Stimulated activated CD4-positive, alpha-beta T cell treated with anti-CD3 and anti-CD28 coated beads, Interleukin-15, amount 100 ng/mL, for 48 hours (primary cell): ENCODE measurements at places on chromosomes 7 and 10.

- no peak for DNase-seq
Measured at GRCh38 chr7:15175152-15175551, 272.6 kb upstream of the DGKB start.

DNA sequence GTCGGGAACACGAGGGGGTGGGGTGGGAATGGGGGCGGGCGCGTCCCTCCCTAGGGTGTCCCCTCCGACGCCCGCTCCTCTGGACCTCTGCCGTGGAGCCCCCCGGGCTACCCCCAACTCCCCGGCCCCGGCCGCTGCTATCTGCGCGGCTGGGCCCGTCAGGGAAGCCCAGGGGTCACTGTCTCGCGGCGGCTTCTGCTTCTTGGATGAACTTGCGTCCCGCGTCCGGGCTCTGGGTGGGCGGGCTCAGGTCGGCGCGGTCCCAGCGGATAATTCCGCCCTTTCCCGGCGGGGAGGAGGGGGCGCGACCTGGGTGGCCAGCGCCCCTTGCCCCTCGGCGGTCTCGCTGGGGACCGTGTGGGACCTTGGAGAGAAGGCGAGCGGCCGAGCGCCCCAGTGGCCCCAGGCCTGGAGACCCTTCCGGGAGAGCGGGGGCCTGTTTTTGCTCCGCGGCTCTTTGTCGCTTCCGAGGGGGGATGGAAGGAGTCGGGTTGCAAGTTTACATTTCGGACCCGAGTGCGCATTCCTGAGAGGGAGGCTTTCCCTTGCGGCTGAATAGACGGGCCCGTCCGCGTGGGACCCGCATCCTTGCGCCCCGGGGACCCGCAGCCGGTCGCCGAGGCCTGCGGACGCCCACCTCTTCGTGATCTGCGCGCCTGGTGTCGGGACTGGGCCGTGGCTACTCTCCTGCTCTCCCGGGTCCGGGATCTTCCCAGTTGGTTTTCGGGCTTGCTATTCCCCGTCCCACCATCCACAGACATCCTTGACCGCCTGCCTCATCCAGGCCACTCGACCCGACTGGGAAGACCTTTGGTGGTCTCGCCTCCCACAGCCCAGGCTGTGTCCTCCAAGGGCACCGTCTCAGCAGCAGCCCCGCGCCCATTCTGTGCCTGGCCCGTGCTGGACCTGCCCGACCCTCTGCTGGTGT lies 812 bp downstream of the DOCK1 start:
- no peak for DNase-seq

- DNase-seq = no peak
Measured at GRCh38 chr7:122302761-122303530, 1.6 kb downstream of the FEZF1 start.

- DNase-seq = no peak
Measured at GRCh38 chr7:37718585-37718984, 35.0 kb downstream of the GPR141 start.

- no peak for DNase-seq
Measured at GRCh38 chr10:100208276-100208675, 21.1 kb downstream of the CHUK start.

GRCh38 chr7:73449422-73449821 lies 15.8 kb downstream of the FZD9 start:
- no peak for DNase-seq

DNA sequence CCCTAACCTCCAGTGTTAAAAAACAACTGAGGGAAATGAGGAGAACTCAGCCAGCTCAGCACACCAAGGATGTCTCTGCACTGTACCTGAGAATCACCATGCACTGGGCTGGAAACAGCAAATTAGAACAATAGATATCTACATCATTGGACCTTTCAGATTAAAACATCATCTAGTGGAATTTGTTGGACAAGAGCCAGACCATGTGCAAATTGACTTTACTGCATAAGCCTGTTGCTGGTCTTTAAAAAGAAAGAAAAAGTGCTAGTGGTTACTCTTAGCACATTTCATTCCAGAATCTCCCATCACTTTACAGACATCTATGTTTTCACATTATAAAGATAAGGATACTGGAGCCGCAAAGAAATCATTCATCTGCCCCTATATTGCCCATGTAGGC lies 75.4 kb downstream of the FGFR2 start:
- no peak for DNase-seq

GRCh38 chr10:104317726-104318299 lies 20.5 kb downstream of the ITPRIP start:
- DNase-seq = no peak

DNA sequence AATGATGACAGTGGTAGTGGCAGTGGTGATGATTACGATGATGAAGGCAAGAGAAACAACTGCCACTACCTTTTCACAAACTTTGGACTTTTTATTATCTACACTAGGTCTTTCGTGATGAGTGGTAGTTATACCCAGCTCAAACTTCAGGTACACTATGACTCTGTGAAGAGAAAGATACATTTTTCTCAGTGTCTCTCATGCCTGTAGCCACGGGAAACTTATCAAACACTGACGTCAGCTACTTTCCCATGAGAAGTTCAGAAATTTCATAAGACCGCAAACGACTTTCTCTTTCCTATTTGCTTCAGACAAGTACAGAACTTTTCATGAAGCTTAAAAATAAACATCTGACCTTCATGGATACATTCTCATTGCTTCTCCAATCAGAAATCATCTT lies 57.0 kb downstream of the CALD1 start:
- DNase-seq = no peak

GRCh38 chr7:101743241-101743994 lies 74.0 kb upstream of the CUX1 start:
- DNase-seq = peak; percentile 19

DNA sequence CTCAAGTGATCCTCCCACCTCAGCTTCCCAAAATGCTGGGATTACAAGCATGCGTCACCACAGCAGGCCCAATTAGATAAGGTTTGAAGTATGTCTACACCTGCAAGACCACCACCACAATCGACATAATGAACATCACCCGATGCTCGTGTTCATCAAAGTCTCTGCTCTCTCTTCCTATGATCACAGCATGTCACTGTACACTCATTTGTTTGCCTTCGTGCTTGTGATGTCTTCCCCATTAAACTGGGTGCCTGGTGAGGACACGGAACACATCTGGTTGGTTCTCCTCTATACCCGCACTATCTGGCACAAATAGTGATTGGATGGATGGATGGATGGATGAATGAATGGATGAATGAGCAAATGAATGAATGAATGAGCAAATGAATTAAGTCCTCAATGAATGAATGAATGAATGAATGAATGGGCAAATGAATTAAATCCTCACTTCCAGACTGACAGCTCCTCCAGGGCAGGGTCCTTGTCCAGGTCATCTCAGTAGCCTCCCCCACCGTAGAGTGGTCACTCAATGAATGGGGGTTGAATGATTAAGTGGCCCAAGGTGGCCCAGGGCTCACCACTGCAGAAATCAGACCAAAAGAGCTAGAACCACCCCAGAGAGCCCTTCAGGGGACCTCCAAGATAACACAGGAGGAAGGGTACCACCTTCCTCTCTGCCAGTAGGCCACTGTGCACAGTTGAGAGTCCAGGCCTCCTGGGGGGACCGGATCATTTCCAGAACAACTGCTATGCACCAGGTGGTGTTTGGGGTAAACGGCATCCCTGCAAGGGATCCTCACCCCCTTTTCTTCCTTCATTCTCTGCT lies 101.9 kb upstream of the TNRC18 start:
- DNase-seq = no peak

DNA sequence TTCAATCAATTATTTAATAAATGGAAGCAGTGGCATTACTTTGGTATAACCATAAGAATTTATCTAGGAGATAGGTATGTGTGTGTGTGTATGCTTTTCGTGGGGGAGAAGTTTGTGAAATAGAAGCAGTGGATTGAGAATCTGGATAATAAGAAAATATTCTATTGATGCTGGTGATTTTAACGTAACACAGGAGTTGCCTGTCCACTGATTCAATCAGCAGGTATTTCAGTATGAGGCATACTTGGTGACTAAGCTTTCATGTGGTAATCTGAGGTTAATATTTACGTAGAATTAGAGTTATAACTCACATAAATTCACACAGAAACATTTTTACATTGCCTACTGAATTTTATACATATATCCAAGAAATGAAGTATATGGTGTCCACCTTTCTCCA lies 568.0 kb downstream of the ZWINT start:
- DNase-seq = no peak

DNA sequence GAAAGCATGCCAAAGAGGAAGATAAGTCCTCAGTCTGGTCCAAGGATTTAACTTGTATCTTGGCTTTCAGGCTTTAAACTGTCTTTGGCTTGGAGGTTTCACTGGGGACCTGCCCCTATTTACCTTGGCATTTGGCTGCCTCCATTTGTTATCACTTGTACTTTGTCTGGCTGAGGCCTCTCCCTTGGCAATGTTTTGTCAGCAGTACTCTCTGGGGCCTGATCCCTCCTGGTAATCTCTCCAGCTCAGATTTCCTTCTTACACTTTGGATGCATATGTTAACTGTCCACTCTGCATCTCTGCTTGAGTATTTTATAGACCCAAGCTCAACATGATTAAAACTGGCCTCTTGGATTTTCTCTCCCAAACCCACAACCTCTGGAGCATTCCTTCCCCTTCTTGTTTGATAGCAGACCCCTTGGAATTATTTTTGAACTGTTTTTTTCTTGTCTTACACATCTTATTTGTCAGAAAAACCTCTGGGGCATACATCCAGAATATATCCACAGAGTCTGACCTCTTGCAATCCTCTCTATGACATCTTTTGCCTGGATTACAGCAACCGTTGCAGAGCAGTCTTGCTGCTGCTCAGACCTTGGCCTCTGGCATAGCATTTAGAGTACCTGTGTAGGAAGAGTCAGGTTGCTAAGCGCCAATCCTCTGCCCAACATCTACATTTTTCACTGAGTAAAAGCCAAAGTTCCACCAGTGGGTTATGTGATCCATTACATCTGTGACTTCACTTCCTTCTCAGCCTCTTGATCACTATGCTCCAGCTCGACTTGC lies 35.2 kb downstream of the ZNF487 start:
- DNase-seq = no peak

DNA sequence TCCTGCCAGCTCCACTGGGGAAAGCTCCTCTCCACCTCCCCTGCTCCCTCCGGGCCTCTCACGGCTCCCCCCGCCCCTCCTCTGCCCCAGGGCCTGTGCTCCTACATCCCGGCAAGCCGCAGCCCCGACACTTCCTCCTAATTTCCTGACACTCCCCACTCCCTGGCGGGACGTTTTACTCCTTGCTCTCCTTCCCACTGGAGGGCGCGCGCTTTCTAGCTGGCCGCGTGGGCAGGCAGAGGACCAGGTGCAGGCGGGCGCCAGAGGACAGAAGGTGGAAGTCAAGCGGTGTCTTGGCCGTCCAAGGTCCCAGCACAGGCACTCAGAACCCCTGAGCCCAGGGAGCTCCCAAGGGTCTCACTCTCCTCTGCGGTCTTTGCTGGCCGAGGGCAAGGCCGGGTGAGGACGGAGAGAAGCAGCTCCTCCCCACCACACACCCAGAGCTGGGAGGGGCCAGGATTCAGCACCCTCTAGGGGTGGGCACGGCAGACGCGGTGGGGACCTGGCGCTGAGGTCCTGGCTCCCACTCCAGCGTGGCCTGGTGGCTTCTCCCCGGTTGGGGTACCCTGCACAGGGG lies 19.1 kb downstream of the ADAM8 start:
- no peak for DNase-seq

- no peak for DNase-seq
Measured at GRCh38 chr10:130956251-130956650, 355.3 kb downstream of the TCERG1L start.

DNA sequence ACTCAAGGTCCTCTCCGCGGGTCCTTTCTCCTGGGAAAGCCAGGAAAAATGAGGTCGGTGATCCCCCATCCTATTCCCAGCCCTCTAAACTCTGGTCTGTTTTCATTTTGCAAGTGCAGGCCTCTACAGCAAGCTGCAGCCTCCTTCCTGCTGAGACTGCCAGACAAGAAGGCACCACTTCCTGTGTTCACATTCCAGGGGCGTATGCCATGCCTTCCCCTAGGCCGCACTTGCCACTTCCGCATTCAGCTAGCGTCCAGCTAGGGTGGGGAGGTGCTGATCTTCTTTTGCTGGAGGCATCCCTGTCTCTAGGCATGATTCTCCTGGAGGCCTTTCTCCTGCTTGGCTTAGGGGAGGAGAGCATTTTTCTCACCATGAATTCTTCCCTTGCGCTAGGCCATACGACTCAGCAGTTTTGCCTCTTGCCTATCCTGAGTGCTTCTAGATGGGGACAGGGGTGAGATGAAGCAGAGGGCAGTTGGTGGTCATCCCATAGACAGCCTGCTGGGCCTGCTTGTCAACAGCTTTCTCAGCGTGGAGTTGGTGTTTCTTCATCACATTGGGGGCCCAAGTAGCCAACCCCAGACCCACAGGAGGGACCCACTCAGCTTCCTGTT lies 328.9 kb downstream of the RPS24 start:
- no peak for DNase-seq

DNA sequence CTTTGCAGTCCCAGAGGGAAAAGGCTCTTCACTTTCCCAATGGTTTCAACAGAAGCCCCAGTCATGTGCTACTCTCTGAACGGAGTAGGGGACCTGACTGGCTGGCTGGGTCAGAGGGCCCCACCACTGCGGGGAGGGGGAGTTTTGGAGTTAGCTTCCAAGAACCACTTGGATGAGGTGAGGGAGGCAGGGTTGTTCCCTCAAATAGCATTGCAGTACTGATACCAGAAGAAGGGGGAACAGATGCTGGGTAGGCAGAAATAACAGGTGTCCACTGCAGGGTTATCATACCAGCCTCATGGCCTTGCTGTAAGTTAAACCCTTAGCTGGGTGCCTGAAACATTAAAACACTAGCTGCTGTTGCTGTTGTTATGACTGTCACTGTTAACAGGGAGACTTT lies 131.3 kb downstream of the UBE2H start:
- DNase-seq = no peak

DNA sequence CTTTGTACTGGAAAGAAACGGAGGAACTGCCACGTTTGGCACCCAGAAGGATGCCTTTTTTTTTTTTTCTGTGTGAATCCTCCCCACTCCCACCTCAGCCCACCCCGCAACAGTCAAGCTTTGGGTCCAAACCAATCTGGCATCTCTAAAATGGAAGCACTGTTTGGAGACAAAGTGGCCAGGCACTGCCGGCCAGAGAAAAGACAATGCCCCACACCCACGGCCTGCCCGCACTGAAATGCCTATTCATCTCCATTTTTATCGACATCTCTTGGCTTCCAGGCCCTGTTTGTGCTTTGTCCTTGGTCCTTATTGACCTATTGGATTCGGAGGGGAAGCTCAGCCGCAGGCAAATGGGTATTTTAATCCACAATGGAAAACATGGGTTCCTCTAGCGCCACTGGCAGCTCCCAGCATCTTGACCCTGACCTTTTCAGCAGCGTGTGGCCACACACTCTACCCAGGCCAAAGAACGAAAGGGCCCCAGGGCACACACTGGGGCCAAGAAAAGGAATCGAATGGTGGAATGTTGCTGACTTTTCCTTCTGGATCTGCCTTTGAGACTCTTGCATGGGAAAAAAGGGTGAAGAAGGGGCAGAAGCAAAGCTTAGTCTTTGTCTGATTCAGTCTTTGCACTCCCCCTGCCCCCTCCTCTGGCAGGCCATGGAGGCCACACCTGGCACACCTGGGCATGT lies 162.6 kb upstream of the CDCA7L start:
- DNase-seq = no peak
